ENCODE measurements at places on chromosomes 3 and 15. TPM values are rescaled to one million over a fixed set of nuclear protein-coding genes. Genes with fewer than 3 reads are reported as not detected.

The SAMMSON gene
- total RNA-seq, result under 0.01 TPM

The FAIM gene
- 9.4 TPM for total RNA-seq

The RAB6B gene
- 0.51 TPM for total RNA-seq

The MOBP gene
- total RNA-seq, result not detected

The IGF2BP2 gene
- 26.2 TPM for total RNA-seq

The ROPN1 gene
- not detected for total RNA-seq

The GAP43 gene
- under 0.01 TPM for total RNA-seq

The EPM2AIP1 gene
- total RNA-seq, result 10.5 TPM

The ADGRG7 gene
- not detected for total RNA-seq

The SLC51A gene
- not detected for total RNA-seq

The DUOXA1 gene
- not detected for total RNA-seq

The CPN2 gene
- not detected for total RNA-seq

The DLL4 gene
- under 0.01 TPM for total RNA-seq

The PLSCR2 gene
- total RNA-seq, result not detected

The RBPMS2 gene
- total RNA-seq, result not detected

The LSAMP gene
- total RNA-seq, result 4.8 TPM

The ANO10 gene
- total RNA-seq, result 138 TPM

The DUOX1 gene
- not detected for total RNA-seq

The C3orf22 gene
- not detected for total RNA-seq

The CTXND1 gene
- under 0.01 TPM for total RNA-seq

The CCDC80 gene
- 366 TPM for total RNA-seq

The EPHB1 gene
- 0.50 TPM for total RNA-seq

The TCAIM gene
- 29.3 TPM for total RNA-seq

The NMD3 gene
- total RNA-seq, result 134 TPM

The GRK7 gene
- total RNA-seq, result not detected

Data from fibroblast of lung (primary cell).